ENCODE measurements at places on chromosomes 5 and 9.

DNA sequence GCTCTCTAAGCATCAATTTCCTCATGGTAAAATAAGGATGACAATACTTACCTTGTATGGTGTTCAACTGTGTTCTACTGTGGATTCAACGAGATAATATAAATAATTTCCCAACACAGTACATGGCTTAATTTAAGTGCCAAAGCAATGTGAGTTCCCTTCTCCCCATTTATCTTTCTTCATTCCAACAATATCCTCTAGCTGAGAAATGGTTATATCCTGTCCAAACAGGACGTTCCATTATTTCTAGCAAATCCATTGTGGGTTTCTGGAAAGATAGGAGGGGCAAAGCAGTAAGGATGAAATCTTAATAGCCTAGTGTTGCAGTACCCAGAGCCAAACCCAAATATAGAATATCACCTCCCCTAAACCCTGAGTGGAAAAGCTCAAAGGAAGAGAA is 22.0 kb downstream of the ABCA1 start:
- no peak for DNase-seq

- no peak for DNase-seq
Observed at GRCh38 chr5:18807256-18808149, 1173.2 kb downstream of the TAF11L14 start.

DNA sequence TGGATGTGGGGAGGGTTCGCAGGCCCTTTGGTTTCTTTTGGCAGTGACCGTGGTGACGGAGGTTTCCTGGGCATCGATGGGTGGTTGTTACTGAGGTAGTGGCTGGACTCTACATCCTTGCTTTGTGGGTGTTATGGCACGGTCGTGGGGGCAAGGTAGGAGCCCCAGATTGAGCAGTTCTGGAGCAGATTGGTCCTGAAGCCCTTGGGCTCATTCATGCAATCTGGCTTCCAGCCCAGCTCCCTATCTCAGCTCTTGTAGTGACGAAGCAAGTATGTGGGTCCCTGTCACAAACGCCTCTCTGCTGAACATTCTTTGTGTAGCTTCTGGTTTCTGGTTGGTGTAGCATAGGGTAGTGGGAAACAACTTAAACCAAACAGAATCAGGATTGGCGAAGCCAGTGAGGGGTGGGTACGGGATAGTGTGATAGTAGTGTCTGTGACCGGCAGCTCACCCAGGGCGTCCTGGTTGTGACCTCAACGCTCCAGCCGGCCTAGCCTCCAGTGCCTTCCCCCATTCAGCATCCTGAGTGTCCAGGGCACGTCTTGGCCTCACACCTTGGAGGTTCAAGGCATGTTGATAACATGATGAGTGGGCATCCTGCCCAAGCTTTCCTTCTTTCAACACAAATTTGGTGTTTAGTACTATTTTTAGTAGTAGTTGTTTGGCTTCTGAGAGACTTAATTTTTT is 2.9 kb downstream of the NDUFS6 start:
- no peak for DNase-seq

- DNase-seq = no peak
Observed at GRCh38 chr9:96129747-96130146, 172.2 kb downstream of the HSD17B3 start.

- DNase-seq = no peak
Observed at GRCh38 chr5:157400741-157401495, 59.1 kb upstream of the NIPAL4 start.

- no peak for DNase-seq
Observed at GRCh38 chr9:2700398-2700797, 16.9 kb upstream of the KCNV2 start.

- no peak for DNase-seq
Observed at GRCh38 chr5:10762776-10763500, 1.9 kb upstream of the DAP start.

DNA sequence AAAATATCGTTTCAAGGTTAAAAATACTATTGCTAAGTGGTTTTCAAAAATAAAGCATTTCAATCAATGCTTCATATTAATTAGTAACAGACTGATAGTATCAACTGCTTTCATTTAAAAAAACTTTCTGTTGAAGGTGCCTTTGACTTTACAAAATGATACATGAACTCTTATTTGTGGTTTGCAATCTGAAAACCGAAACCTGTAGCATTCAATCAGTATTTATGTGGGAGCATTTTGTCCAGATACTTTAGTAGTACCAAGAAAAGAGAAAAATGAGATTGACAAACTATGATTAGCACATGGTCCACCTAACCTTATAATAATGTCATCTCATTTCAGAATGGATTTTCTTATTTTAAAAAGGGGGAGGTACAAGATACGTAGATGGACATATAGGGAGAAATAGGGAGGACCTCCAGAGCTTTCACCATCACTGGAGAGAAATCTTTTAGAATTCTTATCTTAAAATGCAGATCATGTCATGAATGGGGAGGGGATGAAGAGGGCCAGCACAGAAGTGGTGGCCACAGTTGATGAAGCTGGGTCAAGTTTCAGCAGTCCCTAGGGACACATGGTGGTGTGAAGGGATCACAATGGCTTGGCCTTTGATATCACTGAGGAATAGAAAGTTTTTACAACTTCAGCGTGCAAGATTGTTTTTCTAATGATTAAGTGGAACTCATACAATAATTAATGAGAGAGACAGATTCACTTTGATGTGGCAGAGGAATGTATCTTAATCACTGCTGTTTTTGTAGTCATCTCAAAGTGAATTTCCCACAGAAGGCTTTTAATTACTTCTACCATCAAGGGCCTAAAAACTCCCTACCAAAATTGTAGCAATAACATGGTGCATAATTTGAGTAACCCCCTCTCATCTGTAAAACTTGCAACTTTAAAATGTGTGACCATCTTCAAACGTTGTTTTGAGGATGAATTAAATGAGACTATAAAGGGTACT is 322.3 kb upstream of the EDIL3 start:
- no peak for DNase-seq

DNA sequence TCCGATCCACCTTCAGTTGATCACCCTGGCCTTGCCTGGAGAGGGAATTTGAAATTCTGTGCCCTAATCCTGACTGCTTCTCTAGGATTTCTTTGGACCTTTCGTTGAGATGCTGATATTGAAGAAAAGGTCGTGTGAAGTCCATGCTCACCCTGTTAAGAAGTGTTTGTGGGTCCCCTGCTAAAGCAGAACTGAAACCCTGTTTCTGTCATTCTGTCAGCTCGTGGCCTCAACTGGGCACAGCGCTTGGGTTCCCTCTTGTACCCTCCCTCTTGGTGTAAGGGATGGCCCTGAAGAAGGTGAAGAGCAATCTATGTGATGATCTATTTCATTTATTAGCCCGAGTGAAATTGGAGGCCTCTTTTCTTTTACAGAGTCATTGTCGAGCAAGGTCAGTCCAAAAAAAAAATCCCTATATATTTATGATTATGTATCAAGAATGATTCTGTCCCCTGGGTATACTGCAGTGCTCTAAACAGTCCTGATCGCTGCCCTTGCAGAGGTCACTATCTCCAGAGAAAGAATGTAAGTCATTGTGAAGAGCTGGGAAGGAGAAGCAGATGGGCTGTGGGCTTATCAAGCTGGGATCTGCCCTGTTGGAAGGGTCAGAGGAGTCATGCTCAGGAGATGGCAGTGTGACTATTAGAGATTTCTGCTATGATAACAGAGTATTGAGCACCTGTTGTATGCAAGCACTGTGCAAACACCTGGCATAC is 56.1 kb downstream of the WWC1 start:
- no peak for DNase-seq

GRCh38 chr9:70130266-70130665 is 86.6 kb downstream of the MAMDC2 start:
- no peak for DNase-seq

DNA sequence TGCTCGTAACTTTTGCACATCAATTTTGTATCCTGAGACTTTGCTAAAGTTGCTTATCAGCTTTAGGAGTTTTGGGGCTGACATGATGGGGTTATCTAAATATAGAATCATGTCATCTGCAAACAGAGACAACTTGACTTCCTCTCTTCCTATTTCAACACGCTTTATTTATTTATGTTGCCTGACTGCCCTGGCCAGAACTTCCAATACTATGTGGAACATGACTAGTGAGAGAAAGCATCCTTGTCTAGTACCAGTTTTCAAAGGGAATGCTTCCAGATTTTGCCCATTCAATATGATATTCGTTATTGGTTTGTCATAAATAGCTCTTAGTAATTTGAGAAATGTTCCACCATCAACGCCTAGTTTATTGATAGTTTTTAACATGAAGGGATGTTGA is 65.4 kb upstream of the CDH12 start:
- DNase-seq = no peak

- no peak for DNase-seq
Observed at GRCh38 chr9:124664143-124664542, 107.0 kb downstream of the NR6A1 start.

- DNase-seq = no peak
Observed at GRCh38 chr5:133904641-133905040, 63.8 kb downstream of the C5orf15 start.

- DNase-seq = no peak
Observed at GRCh38 chr5:92421942-92422341, 1038.8 kb upstream of the ARRDC3 start.

DNA sequence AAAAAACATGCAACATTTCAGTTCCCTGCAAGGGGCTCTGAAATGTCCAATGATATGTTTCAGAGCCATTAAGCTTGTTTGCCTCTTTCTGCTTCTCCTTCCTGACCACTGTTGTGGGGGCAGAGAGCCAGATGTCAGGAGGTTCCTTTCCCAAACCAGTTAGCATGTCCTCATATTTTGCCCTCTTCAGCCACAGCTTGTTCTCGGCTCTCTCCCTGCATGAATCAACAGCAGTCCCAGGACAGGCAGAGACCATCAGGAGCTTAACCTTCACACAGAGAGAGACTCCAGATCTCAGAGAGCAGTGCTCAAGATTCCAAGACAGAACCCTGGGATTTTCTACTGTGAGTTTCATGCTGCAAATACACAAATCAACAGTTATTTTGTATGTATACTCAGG is 218.5 kb downstream of the COMMD10 start:
- DNase-seq = no peak

Measured in stimulated activated CD8-positive, alpha-beta memory T cell treated with anti-CD3 and anti-CD28 coated beads, Interleukin-4, amount 100 ng/mL, for 1 hour (primary cell).